ENCODE measurements at places on chromosomes 1 and 21. TPM values are rescaled to one million over a fixed set of nuclear protein-coding genes. Genes with fewer than 3 reads are reported as not detected.

PLA2G2D gene
- not detected for total RNA-seq

G0S2 gene
- 7.8 TPM for total RNA-seq

MPZ gene
- total RNA-seq = 2.2 TPM

KDF1 gene
- total RNA-seq = not detected

KIF2C gene
- 3.2 TPM for total RNA-seq

CR1L gene
- not detected for total RNA-seq

TNFAIP8L2 gene
- not detected for total RNA-seq

ZNF684 gene
- 2.7 TPM for total RNA-seq

CCDC17 gene
- total RNA-seq = 1.0 TPM

MEX3A gene
- 1.2 TPM for total RNA-seq

LAPTM5 gene
- 0.26 TPM for total RNA-seq

C8B gene
- not detected for total RNA-seq

C2CD4D gene
- total RNA-seq = not detected

IL10 gene
- not detected for total RNA-seq

ANKRD35 gene
- total RNA-seq = 1.8 TPM

EIF4G3 gene
- total RNA-seq = 70.8 TPM

AIRE gene
- 0.07 TPM for total RNA-seq

S100A2 gene
- total RNA-seq = 2.4 TPM

DESI2 gene
- total RNA-seq = 42.4 TPM

LENEP gene
- total RNA-seq = 0.33 TPM

CELA3B gene
- not detected for total RNA-seq

PROK1 gene
- total RNA-seq = not detected

GIPC2 gene
- 1.4 TPM for total RNA-seq

UMODL1 gene
- total RNA-seq = 0.03 TPM

USH2A gene
- total RNA-seq = under 0.01 TPM

GNAT2 gene
- total RNA-seq = 0.33 TPM

NFIA gene
- total RNA-seq = 13.6 TPM

All from smooth muscle cell of the pulmonary artery (primary cell).